ENCODE measurements at places on chromosomes 7 and 10.

DNA sequence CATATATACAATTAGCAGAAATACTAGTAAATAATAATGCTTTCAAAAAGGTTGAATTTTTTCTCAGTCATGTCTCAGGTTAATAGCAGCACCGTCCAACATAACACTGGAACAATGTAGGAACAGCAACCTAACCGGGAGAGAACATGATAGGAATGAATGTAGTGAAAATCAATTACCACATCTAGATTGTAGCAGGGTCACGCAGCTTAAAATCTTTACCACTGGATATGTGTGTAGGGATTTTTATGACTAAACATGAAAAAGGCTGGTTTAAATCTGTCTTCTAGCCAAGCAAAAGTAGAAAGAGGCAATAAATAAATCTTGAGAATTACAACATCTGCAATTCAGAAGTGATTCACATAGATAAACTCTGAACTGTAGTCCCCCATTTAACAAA, 326.0 kb downstream of the DGKB start:
- DNase-seq, result no peak

DNA sequence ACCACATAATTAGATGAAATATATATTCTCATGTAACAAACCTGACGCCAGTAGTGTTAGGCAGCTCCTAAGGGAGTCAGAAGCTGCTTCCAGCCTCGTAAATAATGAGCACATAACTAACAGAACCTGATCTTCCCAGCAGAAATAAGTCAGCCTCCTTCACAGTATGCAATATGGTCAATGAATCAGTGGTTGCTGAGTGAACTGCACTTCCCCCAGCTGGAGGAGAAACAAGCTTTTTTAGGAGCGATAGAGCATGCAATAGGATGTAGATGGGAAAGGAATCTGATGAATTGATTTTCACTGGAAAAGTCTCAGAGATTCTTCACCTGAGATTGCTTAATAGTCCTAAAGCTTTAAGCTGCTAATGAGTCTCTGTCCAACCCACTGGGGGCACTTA, 337.2 kb upstream of the LRGUK start:
- no peak for DNase-seq

- DNase-seq, result no peak
These were observed 26.0 kb downstream of the EGFR start for GRCh38 chr7:55044791-55045190.

GRCh38 chr10:119725828-119726675, at the start of gene INPP5F:
INPP5F (plus strand) TSS chr10:119726050; CDS start chr10:119726263, 213 bp downstream.
- DNase-seq, result peak; percentile 99

- DNase-seq, result no peak
These were observed 6.2 kb upstream of the CH25H start for GRCh38 chr10:89213191-89213808.

DNA sequence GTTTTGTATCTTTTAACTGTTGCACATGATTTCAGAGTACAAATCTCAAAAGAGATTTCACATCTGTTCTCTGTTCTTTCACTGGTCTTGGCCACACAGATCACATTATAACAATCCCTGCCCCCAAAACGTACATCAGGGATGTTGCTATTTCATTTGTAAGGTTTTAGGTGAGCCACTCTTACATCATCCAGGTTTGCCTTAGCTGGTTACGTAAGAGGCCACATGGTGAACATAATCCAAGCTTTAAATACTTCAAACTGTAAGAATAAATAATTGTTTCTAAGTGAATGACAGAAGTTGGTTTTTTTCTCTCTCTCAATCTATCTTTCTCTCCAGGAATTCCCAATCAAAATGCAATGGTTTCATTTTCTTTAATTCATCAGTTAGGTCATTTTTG, 245.9 kb upstream of the HGF start:
- DNase-seq, result no peak

DNA sequence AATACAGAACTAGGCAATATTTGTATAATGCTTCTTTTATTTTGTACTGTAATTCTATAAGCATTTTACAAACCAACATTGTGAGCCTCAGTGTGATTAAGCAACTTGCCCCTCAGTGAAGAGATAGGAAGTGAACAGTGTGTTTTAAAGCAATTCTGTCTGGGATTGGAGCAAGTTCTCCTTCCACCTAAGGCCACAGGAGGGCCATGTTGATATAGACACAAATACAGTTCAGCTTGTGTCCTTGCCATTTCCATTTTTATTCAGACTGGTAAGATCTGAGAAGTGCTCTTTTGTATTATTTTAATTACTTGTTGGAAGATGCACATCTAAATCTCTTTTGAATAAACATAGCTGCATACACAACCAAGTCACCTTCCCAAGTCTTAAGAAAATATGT, 416.3 kb upstream of the COBL start:
- no peak for DNase-seq

DNA sequence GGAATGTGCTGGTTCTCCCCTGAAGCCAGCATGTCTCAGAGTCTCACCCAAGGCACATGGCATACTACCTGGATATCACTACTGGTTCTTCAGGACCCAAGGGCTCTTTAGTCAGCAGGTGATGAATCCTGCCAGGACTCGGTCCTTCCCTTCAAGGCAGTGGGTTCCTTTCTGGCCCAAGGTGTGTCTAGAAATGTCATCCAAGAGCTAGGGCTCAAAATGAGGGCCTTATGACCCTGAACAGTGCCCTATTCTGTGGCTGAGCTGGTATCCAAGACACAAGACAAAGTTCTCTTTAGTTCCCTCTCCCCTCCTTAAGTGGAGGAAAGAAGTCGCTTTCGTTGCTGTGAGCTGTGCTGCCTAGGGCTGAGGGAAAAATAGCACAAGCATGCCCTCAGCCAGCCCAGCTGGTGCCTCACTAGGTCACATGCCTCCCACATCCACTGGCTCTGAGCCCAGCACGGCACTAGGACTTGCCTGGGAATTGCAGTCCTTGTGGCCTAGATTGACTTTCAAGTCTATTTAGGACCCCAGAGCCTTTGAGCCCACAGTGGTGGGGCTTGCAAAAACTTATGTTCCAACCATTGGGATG, 106.0 kb downstream of the BMS1 start:
- no peak for DNase-seq

DNA sequence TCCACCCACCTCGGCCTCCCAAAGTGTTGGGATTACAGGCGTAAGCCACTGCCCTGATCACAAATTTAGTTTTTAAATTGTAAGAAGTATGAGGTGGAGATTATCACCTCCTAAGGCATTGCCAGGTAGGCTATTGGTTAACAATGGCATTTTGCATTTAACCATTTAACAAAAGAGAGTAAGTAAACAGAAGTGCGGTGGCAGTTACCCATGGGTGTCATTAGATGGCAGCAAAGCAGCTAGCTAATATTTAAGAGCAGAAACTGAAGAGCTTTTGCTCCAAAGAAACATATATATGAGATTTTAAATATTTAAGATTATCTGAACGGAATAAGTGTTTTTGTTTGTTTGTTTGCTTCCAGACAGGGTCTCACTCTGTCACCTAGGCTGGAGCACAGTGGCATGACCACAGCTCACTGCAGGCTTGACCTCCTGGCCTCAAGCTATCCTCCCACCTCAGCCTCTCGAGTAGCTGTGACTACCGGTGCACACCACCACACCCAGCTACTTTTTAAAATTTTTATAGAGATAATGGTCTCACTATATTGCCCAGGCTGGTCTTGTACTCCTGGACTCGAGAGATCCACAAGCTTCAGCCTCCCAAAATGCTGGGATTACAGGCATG, 325.5 kb upstream of the C7orf33 start:
- DNase-seq, result no peak

DNA sequence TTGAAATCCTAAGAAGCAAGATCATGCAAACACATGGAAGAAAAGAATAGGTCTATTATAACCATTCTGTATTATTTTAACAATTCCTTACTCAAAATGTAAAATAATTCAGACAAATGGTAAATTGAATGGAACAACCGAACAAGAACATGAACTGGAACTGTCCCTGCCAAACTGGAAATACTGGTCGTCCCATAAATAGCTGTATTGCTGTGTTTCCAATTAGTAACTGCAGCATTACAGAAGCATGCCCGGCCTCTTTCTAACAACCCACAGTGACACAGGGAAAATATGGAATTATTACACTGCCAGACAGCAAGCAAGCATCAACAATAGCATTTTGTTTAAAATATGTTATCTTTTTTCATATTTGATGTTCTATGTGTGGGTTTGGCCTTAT, 1138.5 kb upstream of the PHF14 start:
- DNase-seq, result no peak

DNA sequence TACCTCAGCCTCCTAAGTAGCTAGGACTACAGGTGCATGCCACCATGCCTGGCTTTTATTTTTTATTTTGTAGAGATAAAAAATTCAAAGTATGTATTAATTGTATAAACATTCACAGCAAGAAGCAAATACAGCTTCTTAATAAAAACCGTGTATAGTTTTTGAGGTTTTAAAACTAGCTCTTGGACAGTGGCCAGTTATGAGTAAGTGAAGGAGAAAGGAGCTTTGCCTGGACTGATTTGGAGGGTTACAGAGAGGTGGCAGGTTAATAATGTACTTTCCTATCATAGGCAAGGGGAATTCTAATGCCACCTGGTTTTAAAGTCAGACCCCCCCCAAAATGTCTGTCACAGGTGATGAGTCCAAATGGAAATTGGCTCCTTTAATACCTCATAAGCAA, 43.4 kb downstream of the ZNRF2 start:
- no peak for DNase-seq

DNA sequence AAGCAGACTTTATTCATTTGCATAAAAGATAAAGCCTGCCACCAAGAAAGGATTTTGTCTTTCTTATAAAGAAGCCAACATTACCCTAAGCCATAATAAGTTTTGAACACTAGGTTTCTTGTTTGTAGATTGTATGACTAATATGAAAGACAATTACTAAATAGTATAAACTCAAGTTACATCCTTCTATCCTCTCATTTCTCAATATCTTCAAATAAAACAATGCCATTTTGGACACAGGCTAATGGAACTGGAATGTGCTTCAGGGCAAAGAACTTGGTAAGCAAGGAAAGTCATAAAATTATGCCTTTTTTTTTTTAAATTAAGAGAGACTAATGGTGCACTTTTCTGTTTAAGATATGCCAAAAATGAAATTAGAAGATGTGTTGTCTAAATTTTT, 137.7 kb downstream of the DKK1 start:
- no peak for DNase-seq

DNA sequence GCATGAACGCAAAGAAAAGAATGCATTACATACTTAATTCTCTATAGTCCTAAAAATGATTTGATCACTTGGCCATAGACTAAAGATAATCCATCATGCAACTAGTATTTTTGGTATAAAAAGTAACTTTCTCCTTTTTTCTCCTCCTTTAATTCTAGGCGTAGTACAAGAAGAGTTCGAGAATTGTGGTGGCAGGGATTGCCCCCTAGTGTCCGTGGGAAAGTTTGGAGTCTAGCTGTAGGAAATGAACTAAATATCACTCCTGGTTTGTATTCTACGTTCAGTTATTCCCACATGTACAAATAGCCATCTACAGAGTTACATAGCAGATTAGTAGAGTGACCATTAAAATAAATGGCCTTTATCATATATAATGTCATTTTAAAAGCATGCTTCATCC, 45.5 kb upstream of the HELLS start:
- DNase-seq, result no peak

GRCh38 chr7:139108266-139109187, 993 bp downstream of the ZC3HAV1 start:
- peak; percentile 38 for DNase-seq

GRCh38 chr7:63521-64021, 128.8 kb upstream of the FAM20C start:
- no peak for DNase-seq

DNA sequence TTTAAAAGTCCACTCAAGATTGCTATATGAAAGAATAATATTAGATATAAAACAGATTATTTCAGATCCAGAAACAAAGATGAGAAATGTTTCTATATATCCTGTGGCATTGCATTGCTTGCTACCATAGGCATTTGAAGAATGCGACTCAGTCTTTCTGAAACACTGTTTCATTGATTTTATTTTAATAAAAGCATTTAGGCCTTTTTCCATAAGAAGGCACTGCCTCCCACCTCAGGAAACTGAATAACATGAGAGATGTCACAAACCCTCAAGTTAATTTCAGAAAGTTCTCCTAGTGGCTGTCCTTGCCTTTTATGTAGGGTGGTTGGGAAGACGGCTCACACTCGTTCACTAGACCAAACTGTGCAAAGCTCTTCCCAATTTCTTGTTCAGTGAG, 23.3 kb downstream of the PRPS1L1 start:
- DNase-seq, result no peak

- DNase-seq, result no peak
These were observed 6.0 kb downstream of the ADCYAP1R1 start for GRCh38 chr7:31058122-31058521.

- DNase-seq, result no peak
These were observed 20.0 kb downstream of the VSIR start for GRCh38 chr10:71753091-71753959.

DNA sequence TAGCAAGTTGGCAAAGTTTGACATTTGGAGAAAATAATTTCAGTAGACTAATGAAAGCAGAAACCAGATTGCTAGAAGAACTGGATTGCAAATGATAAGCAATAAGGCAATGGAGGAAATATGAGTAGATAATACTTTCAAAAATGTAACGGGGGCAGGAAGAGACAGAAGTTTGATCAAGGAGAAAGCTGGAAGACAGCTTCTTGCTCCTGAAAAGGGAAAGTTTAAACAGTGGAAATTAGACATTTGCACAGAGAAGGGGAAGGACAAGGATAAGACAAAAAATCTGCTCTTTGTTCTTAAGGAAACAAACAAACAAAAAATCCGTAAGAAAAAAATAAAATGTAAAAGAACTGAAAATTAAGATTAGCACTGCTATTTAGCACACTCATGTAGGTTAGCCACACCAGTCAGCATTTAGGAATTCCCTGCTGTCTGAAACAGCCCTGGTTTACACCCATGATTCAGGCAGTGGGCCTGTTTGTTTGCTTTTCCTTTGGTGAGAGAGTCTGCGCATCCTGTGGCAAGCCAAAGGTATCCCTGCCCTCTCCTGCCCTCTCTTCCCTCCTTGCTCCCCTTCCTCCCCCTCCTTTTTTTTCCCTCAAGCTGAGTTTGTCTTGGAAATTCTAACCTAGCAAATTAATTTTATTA, 104.3 kb upstream of the CAV2 start:
- peak; percentile 23 for DNase-seq

- no peak for DNase-seq
These were observed 1005.3 kb upstream of the SORCS1 start for GRCh38 chr10:108169846-108170245.

DNA sequence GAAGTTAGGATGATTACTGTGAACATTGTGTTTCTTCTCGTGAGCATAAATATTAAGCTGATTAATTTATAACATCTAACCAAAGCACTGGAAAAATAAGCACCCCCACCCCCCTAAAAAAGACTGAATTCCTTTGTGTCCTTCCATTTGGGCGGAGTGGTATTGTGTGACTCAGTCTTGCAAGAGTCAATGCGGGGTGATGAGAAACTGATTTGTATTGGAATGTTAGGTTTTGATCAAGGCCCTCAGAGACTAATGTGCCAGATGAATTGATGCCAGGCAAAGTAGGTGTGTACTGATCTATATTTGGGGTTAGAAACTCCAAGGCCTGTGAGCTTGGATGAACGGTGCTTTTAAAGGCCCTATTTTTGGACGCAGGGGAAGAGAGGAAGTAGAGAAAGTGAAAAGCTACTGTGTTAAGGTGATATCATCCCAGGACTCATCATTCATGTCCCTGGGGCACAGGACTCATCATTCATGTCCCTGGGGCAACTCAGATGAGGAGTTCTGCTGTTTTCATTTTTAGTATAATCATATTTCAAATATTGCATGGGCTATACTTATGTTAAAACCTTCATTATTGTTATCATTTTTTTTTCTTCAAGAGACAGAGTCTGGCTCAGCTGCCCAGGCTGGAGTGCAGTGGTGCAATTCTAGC, 61.3 kb upstream of the PTN start:
- DNase-seq, result no peak

GRCh38 chr7:39971924-39972323, 21.9 kb downstream of the CDK13 start:
- no peak for DNase-seq

GRCh38 chr10:98589007-98589406, 142.3 kb upstream of the HPS1 start:
- DNase-seq, result no peak
